Fibroblast of skin of scalp (primary cell): ENCODE measurements at places on chromosomes 13 and 19.

DNA sequence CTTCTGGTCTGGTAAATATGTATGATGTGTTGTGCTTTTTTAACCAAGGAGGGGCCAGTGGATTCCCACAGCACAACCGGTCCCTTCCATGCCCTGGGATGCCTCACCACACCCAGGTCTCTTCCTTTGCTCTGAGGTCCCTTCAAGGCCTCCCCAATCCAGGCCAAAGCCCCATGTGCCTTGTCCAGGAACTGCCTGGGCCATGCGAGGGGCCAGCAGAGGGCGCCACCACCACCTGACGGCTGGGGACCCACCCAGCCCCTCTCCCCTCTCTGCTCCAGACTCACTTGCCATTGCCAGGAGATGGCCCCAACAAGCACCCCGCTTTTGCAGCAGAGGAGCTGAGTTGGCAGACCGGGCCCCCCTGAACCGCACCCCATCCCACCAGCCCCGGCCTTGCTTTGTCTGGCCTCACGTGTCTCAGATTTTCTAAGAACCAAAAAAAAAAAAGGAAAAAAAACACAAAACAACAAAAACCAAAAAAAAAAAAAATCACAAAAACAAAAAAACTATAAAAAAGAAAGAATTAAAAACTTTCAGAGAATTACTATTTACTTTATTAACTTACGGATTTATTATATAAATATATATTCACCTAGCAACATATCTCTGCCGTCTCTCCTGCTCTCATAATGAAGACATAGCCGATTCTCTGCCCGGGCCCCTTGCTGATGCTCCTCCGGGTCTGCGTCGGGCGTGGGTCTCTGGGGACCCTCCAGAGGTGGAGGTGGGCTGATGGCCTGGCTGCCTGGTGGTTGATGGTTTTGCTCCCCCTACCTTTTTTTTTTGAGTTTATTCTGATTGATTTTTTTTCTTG is 14.4 kb downstream of the CAPN12 start:
- DNase-seq, result peak; percentile 65

GRCh38 chr13:27018344-27018861 is 153.2 kb downstream of the USP12 start:
- DNase-seq, result no peak

GRCh38 chr19:35846038-35846668 is 6.2 kb downstream of the NPHS1 start:
- DNase-seq, result no peak

- DNase-seq, result peak; percentile 20
Observed at GRCh38 chr13:38686577-38687245, at the start of gene FREM2. Gene FREM2 (plus strand): TSS chr13:38687077. CDS start chr13:38687345, 268 bp downstream.

DNA sequence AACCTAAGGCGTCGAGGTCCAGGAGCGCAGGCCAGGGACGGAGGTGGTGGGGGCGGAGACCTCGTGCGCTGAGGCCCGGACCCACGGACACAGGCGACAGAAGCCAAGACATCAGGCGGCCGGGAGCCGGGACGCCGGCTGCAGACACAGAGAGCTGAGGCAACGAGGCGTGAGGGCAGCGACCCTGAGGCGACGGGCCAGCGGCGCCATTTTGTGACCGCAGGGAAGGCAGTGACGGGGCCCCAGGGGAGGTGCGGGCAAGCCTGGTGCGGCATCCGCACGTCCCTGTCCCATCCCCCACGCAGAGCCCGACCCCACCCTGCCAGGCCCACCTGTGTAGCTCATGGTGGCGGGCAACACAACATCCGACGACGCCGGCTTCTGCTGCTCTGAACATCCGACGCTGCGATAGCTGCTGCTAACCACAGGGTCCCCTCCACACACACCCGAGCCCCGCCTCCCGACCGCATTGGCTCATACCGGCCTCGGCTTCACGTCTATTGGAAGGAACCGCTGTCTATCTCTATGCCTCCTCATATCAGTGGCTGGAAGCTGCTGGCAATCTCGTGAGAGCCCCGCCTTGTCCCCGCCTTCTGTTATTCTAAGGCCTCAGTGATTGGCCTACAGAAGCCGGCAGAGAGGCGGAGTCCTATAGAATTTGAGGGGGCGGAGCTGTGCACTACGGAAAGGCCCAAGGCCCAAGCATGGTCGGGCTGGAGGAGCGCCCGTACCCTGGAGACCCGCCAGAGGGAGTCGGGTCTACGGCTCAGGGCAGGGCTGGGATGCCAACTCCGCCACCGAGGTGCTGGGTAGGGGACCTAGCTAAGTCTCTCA is at the start of gene AKAP8L:
TSS of gene AKAP8L (minus strand) at position 410 of the 834 bp plus-strand sequence. CDS start at position 345, 65 bp downstream.
- DNase-seq, result peak; percentile 100

GRCh38 chr13:32234914-32235313 is 80.2 kb downstream of the ZAR1L start:
- DNase-seq, result peak; percentile 28

DNA sequence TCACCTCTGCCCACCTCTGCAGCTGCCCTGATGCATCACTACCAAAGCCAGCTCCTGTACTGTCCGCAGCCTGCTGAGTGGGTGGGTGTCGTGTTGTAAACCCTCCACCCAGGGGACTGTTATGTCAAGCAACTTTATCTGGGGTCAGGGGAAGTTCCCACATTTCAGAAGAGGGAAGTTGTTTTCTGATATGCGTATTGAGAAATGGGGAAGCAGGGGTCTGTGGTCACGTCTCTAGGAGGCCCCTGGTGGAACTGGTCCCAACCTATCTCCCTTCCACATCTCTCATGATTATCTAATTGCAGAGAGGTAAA is 31.2 kb downstream of the CLEC17A start:
- no peak for DNase-seq

GRCh38 chr19:42105368-42105767 is 26.9 kb downstream of the POU2F2 start:
- no peak for DNase-seq

DNA sequence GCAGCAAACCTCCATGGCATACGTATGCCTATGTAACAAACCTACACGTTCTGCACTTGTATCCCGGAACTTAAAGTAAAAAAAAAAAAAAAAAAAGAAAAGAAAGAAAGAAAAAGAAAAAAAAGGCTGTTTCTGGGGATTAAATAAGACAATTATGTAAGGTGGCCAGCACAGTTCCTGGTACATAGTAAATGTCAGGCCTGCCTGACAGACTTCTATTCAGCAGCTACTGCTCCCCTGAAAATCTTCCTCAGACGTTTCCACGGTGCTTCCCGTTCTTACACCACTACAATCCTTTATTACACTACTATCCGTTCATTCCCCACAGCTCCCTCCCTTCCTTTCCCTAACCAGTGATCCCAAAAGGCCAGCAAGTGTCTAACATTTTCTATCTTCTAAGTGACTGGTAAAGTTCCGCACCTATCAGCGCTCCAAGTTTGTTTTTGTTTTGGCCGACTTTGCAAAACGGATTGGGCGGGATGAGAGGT is 636 bp upstream of the RB1 start:
- DNase-seq, result no peak

- DNase-seq, result no peak
Observed at GRCh38 chr13:94236872-94237271, 242.6 kb downstream of the DCT start.

- no peak for DNase-seq
Observed at GRCh38 chr19:30855442-30855841, 483.3 kb downstream of the ZNF536 start.

GRCh38 chr13:41854758-41855157 is 106.2 kb downstream of the VWA8 start:
- DNase-seq, result no peak

- no peak for DNase-seq
Observed at GRCh38 chr13:112725346-112726015, 35.6 kb downstream of the ATP11A start.

DNA sequence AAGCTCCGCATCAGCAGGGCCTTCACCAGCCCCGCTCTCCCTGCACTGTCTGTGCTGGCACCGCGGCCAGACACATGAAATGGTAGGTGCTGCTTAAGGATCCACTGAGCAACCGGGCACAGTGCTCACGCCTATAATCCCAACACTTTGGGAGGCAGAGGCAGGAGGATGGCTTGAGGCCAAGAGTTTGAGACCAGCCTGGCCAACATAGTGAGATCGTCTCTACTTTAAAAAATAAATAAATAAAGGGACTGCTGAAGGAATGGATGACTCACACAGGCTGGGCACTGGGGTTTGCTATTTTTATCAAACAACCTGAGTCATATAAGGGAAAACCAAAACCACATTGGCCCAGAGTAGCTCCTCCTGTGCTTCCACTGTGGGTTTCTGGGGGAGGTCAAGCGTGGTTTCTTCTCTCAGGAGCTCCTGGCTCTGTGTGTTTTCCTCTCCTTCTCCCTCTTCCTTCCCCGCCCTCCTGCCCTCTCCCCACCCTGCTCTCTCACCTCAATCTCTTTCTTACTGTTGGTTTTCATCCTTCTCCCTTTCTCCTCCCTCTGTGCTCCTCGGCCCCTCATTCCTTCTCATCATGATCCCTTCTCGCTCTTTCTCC is 21.3 kb downstream of the VRK3 start:
- peak; percentile 95 for DNase-seq

DNA sequence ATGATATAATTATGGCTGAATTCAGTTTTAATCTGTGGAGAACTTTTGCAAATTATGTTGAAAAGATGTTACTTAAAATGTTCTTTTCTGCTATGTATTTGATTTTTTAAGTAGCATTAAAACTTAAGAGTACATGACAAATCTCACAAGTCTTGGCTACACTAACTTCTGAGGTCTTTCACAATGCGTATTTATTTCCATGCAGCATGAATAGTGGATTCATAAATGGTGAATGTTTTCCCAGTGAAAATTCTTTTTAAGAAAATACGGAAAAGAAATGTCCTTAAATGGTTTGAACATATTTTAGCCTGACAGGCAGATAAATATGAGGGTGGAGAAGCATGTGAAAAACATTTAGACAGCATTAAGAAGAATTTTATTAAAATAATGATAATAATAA is 30.2 kb downstream of the GARRE1 start:
- DNase-seq, result peak; percentile 32

- peak; percentile 3 for DNase-seq
Observed at GRCh38 chr19:36916991-36917390, 859 bp downstream of the ZNF568 start.

DNA sequence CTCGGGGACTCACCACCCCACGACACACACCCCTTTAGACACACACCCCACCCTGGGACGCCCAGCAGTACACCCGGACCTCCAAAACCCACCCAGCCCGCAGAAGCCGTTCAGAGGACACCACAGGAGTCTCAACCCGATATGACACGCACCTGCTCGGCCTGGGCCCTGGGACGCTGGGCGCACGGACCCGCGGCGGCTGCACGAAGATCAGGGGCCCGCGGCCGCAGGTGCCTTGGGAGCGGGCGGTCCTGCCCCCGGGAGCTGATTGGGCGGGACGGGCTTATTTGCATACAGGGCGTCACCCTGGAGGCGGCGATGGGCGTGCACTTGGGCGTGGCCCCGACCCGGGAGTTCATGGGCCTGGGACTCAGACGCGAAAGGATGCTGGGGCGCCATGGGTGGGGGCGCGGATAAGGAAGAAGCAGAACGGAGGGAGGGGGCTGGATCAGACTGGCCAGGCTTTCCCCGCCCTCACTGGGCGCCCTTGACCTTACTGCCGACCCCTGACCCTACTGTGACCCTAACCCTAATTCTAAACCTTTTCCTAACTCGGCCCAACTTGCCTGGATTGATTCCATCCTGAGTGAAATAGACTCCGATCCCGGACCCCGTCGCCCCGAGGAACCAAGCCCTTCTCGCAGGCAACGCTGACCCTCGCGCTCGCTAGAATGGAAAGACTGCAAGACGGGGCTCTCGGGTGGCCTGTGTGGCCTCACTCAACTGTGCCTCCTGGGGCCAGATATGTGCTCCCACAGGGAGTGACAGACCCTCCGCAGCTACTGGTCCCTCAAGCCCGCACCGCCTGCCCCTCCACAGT is at the start of gene MEF2B:
TSS of gene MEF2B (minus strand) at position 211 of the 820 bp plus-strand sequence. CDS start 19,528 bp downstream, outside the sequence.
- DNase-seq, result peak; percentile 45

- DNase-seq, result peak; percentile 77
Observed at GRCh38 chr13:112931028-112931934, 37.7 kb upstream of the MCF2L start.

GRCh38 chr19:9535934-9536333 is 2.5 kb downstream of the ZNF426 start:
- DNase-seq, result no peak

- peak; percentile 55 for DNase-seq
Observed at GRCh38 chr13:20489185-20489820, 36.4 kb downstream of the CRYL1 start.

DNA sequence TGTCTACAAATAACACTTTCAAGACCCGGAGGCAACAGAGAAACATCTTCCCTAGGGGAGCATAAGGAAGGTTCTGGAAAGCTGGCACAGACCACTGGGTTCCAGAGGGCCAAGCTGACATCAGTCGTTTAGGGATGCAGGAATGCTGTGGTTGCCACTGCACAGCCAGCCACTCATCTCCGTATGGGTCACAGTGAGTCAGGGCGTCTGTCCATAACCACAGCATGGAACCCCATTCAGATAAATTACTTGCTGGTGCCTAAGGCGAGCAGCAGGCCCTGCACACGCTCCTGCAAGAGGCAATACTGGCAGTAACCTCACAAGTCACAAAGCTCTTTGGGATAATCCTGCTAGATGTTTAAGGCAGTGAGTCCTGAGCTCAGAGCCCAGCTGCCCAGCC is 140.9 kb upstream of the UBL3 start:
- peak; percentile 96 for DNase-seq

DNA sequence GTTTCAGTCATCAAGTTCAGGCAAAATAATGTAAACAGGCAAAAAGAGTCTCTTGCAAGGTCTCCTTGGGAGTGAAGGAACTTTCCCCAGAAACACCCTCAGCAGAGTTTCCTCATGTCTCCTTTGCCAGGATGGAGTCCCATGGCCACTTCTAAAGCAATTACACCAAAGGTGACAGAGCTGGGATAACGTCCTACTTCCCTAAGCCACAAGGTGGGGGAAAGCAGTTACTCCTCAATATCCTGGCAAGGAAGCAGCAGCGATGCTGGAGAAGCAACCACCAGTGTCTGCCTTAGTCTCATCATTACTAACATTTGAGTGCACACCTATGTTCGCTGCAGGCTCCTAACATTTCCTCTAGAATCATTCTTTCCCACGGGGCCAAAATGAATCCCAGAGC is 88.6 kb downstream of the UBL3 start:
- DNase-seq, result no peak

DNA sequence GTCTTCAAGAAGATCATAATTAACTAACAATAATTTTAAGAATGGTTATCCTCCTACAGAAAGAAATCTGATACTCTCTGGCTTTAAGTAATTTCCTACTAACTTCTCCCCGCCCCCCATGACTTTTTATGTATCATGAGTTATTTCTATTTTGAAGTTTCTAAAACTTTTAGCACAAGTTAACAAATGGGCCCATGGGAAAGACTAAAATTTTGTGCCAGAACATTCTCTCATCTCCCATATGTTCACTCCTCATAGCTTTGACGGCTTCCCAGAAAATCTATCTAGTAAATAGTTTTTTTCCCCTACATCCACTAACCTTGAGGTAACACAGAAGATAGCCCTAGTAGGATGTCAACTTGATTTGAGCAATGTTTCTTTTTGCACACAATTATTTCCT is 148.3 kb downstream of the POSTN start:
- no peak for DNase-seq

- DNase-seq, result no peak
Observed at GRCh38 chr13:32941368-32941767, 74.9 kb upstream of the KL start.

GRCh38 chr13:63120883-63121282 is 1705.2 kb upstream of the PCDH20 start:
- no peak for DNase-seq
